ENCODE measurements at places on chromosomes 11 and 22.
A peak's percentile ranks its signal among the peaks of the same experiment; 100 is the strongest.

GRCh38 chr11:30351061-30351460, 28.2 kb downstream of the ARL14EP start:
- no peak for DNase-seq

DNA sequence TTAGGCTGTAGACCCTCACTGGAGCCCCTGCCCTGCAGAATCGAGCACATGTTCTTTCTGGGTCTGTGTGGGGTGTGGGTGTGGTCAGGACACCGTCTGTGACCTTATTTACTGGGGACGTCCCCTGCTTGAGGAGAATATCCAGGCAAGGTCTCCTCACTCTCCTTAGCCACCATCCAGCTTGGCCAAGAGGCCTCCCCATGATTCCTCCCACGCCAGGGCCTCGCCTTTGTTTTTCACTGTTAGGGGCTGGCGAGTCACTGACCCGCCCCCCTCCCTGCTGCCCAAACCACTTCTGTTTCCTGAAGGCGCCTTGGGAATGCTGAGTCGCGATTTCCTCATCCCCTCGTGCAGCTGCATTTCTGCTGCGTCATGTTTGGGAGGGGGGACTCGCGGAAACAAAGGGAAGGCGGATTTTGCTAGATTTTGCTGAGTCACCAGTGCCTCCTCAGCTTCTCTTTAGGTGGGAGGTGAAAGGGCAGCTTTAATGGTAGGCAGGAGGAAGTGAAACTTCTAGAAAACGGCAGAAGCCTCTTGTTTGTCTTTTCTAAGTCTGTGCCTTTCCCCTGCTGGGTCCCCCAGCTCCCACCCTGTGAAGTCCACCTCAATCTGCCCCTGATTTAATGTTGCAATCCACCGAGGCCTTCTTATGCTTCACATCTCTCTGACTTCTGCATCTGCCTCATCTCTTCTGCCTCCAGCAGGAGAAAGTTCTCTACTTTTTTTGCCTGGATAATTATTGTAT, 4.0 kb upstream of the HMOX1 start:
- peak; percentile 17 for DNase-seq

DNA sequence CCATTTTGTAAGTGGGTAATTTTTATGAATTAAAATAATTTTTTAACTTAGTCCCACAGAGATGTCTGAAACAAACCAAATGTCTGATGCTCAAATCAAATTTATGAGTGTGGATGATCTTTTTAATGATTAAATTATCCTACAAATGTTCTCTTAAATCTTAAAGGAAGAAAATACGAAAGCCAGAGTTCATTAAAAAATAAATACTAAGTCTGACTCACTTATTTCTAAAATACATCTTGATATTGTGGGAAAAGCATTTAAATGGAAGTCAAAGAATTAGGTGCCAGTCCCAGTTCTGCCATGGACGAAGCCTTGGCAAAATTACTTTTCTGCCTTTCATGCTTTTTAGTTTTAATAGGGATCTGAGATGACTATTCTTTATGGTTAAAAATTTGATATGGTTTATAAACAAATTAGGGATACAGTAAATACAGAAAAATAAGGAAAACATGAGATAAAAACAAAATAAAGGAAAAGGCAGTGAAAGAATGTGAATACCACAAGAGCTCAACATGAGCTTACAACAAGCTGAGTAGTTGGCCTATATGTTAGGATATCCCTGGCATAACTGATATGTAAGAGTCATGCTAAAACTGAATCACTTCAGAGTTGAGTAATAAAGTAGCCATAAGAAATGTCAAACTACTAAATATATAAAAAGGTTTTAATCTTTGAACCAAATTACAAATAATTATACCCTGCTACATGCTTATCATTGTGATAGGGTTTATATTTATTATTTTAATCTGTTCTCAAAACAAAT, 9.2 kb downstream of the CCDC34 start:
- DNase-seq = no peak

DNA sequence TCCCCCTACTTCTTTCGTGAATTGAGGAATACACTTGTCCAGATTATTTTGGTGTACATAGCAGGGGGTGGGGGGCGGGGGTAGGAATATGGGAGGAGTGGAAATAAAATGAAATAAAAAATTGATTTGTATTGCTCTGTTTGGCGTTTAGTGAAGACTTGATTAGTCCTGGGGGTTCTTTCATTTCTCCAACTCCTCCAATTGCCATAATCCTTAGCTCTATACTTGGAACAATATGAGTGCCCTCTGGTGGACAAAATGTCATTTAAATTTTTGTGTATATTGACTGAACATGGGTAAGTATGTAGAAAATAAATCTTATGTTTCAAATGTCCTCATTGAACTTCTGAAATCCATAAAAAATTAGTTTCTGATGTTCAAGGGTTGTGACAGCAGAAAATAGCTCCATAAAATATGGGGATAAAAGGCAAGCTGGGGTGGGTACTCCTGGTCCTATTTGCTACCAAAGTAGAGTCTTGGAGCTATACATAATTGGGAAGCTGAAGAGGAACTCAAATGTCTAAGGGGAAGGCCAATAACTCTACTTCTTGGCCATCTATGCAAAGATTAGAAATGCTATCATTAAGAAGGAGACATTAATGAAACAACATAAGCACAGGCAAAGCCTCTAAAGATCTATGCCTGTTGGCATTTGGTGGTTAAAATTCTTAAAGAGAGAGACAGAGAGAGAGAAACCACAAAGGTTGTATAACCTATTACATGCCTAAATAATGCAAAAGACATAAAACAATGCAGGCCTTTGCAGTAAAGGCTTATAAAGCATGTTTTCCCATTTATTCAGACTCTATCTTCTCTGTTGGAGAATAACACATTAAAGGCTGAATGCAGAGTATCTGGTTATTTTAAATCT, 421.6 kb downstream of the METTL15 start:
- no peak for DNase-seq

DNA sequence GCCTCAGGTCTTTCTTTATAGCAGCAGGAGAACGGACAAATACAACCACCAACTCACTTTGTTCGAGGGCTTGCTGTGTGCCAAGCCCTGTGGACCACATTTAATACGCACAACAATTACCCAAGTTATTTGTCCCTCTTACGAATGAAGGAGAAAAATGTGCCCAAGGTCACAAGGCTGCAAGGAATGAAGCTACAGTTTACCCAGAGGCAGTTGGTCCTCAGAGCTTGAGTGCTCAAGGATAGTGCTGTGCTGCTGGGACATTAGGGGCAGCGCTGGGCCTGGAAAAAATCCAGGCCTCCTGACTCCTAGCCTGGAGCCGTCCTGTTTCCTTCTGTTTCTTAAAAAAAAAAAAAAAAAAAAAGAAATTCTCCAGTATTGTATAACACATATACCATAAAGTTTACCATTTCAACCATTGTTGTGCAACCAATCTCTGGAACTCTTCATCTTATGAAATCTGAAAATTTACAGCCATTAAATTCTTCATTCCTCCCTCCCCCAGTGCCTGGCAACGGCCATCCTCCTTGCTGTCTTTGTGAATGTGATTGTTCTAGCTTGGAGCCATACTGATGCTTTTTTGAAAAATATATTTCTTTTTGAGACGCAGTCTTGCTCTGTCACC, 1.0 kb upstream of the C11orf86 start:
- DNase-seq = no peak

GRCh38 chr11:67138922-67139321, 19.9 kb downstream of the KDM2A start:
- DNase-seq = no peak

DNA sequence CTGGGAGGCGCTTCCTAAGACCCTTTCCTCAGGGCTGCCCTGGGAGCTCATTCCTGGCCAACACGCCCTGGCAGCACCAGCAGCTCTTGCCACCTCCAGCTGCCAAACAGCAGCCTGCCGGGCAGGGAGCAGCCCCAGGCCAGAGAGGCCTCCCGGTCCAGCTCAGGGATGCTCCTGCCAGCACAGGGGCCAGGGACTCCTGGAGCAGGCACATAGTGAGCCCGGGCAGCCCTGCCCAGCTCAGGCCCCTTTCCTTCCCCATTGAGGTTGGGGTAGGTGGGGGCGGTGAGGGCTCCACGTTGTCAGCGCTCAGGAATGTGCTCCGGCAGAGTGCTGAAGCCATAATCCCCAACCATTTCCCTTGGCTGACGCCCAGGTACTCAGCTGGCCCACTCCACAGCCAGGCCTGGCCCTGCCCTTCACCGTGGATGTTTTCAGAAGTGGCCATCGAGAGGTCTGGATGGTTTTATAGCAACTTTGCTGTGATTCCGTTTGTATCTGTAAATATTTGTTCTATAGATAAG, 7.6 kb downstream of the SLC39A13 start:
- no peak for DNase-seq

GRCh38 chr11:12698048-12698447, 23.8 kb downstream of the TEAD1 start:
- DNase-seq = no peak

- no peak for DNase-seq
Measured at GRCh38 chr22:37971475-37972434, 12.6 kb downstream of the SOX10 start.

- no peak for DNase-seq
Measured at GRCh38 chr22:49848690-49849160, 4.9 kb upstream of the ZBED4 start.

- no peak for DNase-seq
Measured at GRCh38 chr11:123942413-123942812, 1.2 kb downstream of the OR6T1 start.

GRCh38 chr22:40908895-40909294, 42.3 kb upstream of the RBX1 start:
- DNase-seq = no peak

DNA sequence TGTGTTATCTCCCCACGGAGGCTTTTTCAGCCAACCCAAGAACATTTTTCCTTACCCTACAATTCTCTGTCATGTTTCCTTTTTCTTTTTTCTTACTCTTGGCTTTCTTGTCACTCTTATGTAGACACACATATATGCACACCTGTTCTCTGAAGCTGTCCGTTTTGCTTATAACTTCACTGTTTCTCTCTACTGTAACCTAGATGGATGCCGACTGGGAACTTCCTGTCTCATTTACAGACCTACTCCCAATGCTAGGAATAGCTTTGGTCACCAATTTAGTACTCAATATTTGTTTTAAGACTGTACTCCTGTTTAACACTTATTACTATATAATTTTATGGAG, 9.9 kb upstream of the CASP12 start:
- no peak for DNase-seq

- DNase-seq = no peak
Measured at GRCh38 chr11:33868647-33869461, 23.0 kb downstream of the LMO2 start.

GRCh38 chr11:101582989-101583250, 887 bp downstream of the TRPC6 start:
- no peak for DNase-seq

DNA sequence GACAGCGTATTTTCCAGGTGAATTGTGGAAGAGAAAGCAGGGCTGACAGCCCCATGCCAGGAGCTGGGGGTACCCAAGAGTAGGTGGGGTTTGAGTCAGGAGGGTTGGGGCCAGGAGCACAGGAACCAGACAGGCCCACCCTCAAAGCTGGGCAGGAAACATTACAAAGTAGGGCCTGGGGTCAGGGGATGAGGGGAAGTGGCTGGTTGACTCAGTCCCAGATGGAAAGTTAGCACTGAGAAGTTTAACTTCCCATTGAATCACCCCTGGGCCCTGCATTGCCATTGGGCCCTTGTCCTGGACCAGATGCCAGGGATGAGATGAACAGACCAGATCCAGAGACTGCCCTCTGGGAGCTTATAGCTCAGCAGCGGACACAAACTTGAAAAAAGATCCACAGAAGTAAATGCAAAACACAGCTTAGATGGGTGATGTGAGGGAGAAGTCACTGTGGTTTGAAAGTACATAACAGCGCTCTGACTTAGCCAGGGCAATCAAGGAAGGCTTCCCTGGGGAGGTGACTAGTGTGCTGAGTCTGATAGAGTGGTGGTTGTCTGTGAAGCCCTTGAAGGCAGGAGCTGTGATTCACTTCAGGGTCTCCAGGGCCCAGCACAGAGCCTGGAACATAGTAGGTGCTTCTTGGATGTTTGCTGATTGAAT, 2.2 kb downstream of the MAFF start:
- DNase-seq = no peak

DNA sequence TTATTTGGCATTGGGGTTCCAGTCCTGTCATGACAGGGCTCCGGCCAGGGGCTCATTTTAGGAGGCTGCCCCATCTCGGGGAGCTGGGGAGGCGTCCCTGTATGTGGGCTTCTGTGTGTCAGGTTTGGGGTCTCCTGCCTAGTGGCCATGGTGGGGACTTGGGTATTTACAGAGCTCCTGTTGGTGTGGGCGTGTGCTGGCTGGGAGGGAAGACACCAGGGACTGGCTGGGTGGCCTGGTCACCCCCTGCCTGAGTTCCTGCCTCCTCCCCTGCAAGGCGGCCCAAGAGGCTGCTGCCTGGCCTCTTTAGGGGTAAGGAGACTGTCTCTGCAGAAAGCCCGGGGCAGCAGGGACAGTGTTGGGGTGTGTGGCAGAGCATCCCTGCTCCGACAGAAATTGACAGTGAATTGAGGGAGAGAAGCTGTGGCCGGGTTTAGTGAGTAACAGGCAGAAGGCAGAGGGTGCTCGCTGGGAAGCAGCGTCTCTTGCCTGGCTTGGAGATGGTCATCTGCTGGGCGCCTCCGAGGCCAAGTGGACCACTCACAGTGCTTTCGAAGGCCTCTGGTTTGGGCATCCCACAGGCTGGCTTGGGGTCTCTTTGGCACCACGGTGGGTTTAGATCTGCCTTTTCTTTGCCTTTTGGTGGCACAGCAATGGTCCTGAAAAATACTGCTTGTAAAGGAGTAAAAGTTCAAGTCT, 40.3 kb upstream of the GRAMD4 start:
- no peak for DNase-seq

DNA sequence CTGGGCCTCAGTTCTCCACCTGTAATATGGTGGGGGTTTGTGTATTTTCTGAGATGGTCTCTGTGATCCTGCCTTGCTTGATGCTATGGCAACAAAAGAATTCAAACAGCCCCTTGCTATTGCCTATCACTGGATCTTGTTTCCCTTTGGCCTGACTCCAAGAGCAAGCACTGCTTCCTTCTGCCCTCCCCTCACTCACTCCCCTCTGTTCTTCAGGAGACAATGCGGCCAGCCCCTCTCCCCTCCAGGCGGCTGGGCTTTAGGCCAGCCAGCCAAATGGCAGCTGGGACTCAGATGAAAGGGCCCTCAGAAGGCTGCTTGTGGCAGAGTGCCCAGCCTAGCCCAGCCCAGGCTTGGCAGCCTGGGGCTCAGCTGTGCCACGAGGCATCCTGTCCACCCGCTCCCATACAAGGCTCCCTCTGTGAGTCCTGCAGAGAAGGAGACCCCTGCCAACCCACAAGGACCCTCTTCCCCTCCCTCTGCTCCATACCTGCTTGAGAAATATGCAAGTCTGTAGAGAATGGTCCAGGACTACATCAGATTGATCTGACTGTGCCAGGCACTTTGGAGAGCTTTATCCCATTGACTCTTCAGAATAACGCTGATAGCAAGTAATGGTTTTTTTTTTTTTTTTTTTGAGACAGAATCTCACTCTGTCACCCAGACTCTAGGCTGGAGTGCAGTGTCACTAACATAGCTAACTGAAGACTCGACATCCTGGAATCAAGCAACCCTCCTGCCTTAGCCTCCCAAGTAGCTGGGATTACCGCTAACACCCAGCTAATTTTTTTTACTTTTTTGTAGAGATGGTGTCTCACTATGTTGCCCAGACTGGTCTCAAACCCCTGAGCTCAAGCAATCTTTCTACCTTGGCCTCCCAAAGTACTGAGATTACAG, 7.6 kb upstream of the KCTD14 start:
- DNase-seq = no peak

GRCh38 chr11:65886826-65887722, 1.2 kb downstream of the FIBP start:
- DNase-seq = no peak
